Myometrial cell (primary cell): ENCODE measurements at places on chromosomes 3 and 15. TPM values are rescaled to one million over a fixed set of nuclear protein-coding genes. Genes with fewer than 3 reads are reported as not detected.

TMC3 gene
- total RNA-seq: not detected in 2 replicates

DHFR2 gene
- 1.6 and 1.7 TPM in 2 replicates for total RNA-seq

ITIH1 gene
- total RNA-seq: not detected in 2 replicates

CCR1 gene
- total RNA-seq: under 0.01 and 0.29 TPM in 2 replicates

KATNBL1 gene
- total RNA-seq: 28.0 and 58.2 TPM in 2 replicates

SLC22A13 gene
- not detected in 2 replicates for total RNA-seq
